ENCODE measurements at places on chromosomes 12 and 14.

GRCh38 chr12:92471551-92471950 lies 231.2 kb upstream of the PLEKHG7 start:
- DNase-seq: no peak

DNA sequence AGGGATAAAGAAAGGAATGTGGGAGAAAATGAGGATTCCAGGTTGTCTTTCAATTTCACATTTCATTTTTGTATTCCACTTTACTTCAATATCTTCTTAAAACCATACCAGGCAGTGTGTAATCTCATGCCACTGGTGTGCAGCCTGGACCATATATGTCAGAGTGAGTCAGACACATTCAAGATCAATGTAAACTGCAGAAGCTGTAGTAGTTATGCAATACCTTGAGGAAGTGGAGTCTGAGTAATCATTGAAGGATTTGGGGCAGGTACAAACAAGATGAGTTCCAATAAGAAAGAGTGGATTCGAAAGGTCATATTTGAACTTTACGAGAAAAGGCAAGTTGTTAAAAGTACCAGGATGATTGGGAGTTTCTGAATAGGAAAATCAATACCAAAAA lies 14.1 kb downstream of the PLCZ1 start:
- no peak for DNase-seq

- DNase-seq: no peak
These were observed 181.1 kb downstream of the ESR2 start for GRCh38 chr14:64112867-64113678.

GRCh38 chr14:51807356-51807755 lies 53.1 kb upstream of the GNG2 start:
- no peak for DNase-seq

GRCh38 chr14:61705017-61705416 lies 9.7 kb downstream of the HIF1A start:
- no peak for DNase-seq

GRCh38 chr14:64807551-64807950 lies 72.2 kb downstream of the SPTB start:
- no peak for DNase-seq

GRCh38 chr12:42490261-42490842 lies 99.2 kb downstream of the PRICKLE1 start:
- no peak for DNase-seq

DNA sequence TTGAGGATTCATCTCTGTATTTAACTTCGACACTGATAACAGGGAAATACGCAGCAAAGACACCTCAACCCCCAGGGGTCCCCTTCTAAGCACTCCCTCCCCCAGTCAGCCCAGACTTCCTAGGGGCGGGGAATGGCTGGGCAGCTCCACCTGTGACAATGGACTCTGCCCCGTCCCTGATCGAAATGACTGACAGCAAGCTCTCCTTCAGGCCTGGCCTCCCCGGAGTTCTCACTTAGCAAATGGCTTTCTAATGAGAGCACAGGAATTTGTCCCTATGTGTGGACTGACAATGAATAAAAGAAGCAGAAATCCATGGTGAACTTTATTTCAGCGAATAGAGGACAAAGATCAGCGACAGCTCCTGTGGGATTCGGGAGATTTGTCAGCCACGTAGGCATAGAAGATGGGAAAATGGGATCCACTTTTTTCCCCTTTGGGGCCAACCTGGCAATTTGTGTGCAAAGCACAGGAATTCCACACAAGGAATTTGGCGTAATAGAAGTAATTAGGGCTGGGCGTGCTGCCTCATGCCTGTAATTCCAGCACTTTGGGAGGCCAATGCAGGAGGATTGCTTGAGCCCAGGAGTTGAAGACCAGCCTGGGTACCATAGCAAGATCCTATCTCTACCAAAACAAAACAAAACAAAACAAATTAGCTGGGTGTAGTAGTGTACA lies 63.8 kb downstream of the TNFAIP2 start:
- no peak for DNase-seq

- no peak for DNase-seq
These were observed 143.0 kb downstream of the OTOGL start for GRCh38 chr12:80242321-80242720.

- DNase-seq: no peak
These were observed 112.4 kb downstream of the BCL11B start for GRCh38 chr14:99159341-99160340.

- no peak for DNase-seq
These were observed 79.2 kb downstream of the HECTD4 start for GRCh38 chr12:112303004-112303403.
